Fibroblast of upper back skin (primary cell): ENCODE measurements at places on chromosomes 6 and 20.

DNA sequence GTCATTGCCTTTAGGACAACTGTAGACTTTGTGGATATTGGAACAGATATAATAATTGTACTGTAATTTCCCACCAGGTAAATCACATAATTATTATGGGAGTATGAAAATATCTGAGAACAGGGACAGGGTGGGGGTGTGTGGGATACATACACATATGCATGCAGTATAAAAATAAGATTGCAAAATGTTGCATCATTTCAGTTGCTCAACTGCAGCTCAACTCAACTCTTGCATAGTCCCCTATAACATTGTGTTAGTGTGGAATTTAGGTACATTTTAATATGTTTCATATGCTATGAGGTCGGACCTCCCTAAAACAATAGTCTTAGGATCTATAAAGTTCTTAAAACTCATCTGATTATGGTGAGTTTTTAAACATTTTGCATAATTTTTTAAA lies 275.0 kb upstream of the FLRT3 start:
- DNase-seq, result peak; percentile 79

GRCh38 chr6:72787391-72788031 lies 165.6 kb downstream of the KCNQ5 start:
- DNase-seq, result peak; percentile 82

DNA sequence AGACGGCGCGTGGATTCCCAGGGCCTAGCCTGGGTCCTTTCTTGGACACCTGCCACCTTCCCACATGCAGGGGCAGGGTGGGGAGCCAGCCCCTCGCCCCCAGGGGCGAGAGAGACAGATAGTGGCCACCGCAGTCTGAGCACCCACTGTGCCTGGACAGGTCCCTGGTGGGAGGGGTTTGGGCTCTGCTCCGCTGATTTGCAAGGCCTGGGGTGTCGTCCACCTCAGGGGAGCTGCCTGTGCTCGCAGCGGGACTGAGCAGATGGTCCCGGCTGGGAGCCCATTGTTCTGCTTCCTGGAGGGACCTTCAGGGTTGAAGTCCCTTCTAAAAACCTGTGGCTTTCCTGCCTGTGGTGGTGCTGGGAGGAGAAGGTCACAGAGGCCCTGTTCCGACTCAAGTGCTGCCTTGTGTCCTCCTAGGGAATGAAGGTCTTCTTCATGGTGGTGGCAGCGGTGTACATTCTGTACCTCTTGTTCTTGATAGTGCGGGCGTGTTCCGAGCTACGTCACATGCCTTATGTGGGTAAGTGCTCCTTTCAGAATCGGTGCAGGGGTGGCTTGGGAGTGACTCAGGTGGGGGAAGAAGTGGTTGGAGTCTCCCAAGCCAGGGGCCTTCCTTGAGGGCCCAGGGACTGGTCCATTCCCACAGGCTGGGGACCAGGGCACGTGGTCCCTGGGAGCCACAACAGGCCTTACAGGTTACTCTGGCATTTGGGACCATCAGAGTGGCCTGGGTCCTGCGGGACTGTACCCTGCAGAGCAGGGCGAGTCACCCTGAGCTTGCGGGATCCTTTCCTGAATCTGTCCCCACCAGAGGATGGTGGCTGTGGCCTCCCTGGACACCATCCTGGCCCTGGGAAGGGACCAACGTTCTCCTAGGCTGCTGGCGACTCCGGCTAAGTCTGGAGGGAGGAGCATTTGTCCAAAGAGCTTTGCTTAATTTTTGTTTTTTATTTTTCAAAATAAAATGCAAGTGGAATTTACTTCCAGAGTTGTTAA lies 19.6 kb downstream of the DYNLT1 start:
- no peak for DNase-seq

- DNase-seq, result no peak
These were observed 557.6 kb downstream of the QKI start for GRCh38 chr6:163971841-163972838.

DNA sequence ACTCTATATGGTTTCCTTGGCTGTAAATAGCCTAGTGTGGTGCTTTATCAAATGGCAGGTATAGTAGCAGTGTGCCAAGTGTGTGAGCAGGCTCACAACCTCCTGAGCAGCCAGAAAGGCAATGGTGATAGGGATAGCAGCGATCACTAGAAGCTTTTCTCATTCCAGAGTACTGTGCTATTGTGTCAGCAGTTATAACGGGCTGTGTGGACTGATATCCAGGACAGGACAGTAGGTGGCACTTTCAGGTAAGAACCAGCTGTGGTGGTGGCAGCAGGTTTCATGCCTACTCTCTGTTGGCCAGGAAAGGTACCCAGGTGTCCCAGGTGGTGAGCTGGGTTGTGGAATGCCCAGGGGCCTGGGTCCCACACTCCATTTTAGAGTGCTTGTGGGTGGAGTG lies 448.8 kb upstream of the BTBD3 start:
- no peak for DNase-seq

GRCh38 chr6:137941995-137942394 lies 74.9 kb downstream of the TNFAIP3 start:
- no peak for DNase-seq

- DNase-seq, result no peak
These were observed 267.9 kb upstream of the PTCHD4 start for GRCh38 chr6:48378884-48379407.

DNA sequence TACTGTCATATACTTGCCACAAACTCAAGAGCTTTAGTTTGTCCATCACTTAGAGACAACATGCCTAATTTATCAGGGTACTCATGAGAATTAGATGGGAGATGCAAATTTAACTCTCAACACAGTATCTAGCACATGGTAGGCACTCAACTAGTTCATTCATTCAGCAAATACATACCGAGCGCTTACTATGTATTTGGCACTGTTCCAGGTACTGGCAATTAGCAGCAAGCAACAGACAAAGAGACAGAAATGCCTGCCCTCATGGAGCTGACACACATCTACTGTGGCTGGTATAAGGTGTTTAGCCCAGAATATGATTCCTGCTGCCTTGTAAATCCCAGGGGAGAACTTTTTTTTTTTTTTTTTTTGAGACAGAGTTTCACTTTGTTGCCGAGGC lies 4.8 kb downstream of the MICAL1 start:
- no peak for DNase-seq

DNA sequence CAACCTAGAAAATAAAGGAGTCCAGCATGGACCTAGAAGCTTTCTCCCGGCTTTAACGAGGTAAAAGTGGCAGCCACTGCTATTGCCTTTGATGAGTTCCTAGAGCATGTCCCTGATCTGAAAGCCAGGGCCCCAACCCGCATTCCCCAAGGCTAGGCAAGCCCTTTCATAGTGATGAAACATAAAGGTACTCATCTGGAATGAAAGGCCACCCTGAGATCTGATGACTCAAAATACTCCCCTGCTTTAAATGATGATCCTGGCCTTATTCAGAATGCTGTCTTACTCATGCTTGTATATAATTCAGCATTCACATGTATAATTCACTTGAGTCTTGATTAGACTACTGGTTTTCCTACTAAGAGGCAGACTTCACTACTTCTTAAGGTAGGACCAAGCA lies 21.3 kb downstream of the TTPAL start:
- DNase-seq, result peak; percentile 89

- DNase-seq, result no peak
These were observed 50.4 kb upstream of the TAB2 start for GRCh38 chr6:149267072-149267471.

DNA sequence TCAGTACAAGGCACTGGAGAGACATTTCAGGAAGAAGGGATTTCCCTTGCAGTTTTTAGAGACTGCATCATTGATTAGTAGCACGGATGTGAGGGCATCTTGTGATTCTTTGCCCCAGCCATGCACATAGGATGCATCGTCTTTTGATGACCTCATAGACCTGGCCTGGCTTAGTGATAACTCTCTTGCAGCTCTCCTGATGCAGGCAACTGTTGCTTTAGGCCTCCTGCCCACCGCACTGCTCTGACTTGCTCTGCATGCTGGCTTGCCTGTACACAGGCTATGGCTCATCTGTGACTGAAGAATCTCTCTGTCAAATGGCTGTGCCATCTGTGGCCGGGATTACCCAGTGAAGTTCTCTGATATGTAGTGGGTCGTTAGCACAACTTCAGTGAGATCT lies 207.7 kb upstream of the PTCHD4 start:
- DNase-seq, result peak; percentile 22

DNA sequence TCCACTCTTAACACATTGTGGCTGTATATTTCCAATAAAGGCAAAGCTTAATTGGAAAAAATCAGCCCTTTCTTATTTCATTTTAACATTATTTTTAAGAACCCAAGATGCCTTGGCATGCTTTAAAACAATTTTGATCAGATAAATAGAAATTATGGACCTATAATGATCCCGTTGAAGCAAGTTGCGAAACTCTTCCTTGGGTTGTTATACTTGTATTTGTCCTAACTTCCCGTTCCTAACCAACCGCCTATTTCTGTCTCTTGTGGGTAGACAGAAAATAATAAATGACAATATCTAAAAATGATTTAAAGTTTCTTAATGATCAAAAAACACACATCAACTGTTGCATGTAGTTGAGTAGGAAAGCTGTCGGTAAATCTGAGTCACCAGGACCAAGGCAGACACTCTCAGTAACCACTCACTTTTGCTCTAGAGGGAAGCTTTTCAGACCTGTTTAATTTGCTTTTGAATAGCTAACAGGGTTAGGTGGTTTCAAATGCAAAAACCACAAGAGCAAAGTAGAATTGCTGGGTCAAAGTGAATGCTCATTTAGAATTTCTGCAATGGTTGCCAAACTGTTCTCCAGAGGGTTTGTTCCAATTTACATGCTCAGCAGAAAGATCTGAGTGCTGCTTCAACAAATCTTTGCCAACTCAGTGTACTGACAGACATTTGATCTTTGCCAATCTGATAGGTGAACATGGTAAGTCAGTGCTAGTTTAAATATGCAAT lies 34.2 kb upstream of the KCNK5 start:
- DNase-seq, result no peak

GRCh38 chr20:61953037-61954021 lies 112.4 kb downstream of the TAF4 start:
- DNase-seq, result no peak

GRCh38 chr6:16126861-16127260 lies 2.0 kb upstream of the MYLIP start:
- DNase-seq, result no peak

GRCh38 chr20:37919389-37920040 lies 16.6 kb downstream of the VSTM2L start:
- peak; percentile 11 for DNase-seq

GRCh38 chr20:50053362-50054230 lies 59.4 kb downstream of the UBE2V1 start:
- DNase-seq, result no peak

DNA sequence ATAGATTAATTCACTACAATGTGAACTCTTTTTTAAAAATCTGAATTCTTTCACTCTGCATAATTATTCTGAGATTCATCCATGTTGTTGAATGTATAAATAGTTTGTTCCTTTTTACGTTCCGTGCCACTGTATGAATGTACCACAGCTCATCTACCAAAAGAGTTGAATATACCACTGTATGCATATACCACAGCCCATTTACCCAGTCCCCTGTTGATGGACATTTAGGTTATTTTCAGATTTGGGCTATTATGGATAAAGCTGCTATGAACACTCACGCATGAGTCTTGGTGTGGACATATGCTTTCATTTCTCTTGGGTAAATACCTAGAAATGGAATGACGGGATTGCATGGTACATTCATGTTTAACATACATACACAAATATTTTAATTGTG lies 28.2 kb downstream of the PNPLA1 start:
- no peak for DNase-seq

DNA sequence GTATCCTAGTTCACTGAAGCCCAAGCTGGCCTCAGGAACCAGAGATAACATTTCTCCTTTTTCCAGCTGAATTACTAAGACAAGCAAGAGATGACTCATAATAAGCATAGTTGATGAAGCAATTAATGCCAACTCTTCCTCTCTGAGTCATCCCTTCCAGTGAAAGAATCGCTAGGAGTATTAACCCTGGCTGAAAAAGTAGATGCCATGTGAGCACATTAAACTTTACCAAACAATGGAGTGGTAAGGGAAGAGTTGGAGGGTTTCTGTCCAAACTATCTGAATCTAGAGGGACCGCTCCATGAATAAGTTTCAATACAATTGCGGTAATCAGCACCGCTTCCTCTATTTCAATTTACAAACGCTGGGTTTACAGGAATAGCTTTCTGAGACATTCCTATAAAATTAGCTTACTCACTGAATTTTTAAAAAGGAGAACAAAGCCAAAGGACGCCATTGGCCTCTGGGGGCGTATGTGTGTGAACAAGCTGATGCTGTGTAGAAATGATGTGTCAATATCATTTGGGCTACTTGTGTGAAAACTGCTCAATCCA lies 48.3 kb downstream of the ATXN1 start:
- peak; percentile 91 for DNase-seq
